A549 treated with dexamethasone at 1 μM for 4 hours (cell line): ENCODE measurements at places on chromosomes 2 and 18. TPM values are rescaled to one million over a fixed set of nuclear protein-coding genes. Genes with fewer than 3 reads are reported as not detected.

Gene RNF152
- 0.07 to 0.20 TPM (median 0.11 TPM) in 5 replicates for total RNA-seq

Gene STK25
- 81.1 to 126 TPM (median 115 TPM) in 5 replicates for total RNA-seq

Gene HOXD10
- 4.1 to 6.7 TPM (median 5.3 TPM) in 5 replicates for total RNA-seq

Gene XRCC5
- 182 to 208 TPM (median 194 TPM) in 5 replicates for total RNA-seq

Gene SCG2
- 1.0 to 1.5 TPM (median 1.2 TPM) in 5 replicates for total RNA-seq

Gene ALKAL2
- not detected in 5 replicates for total RNA-seq

Gene ASXL3
- not detected in 5 replicates for total RNA-seq

Gene ASPRV1
- total RNA-seq, result 0.18 to 0.44 TPM (median 0.30 TPM) in 5 replicates

Gene CLASP1
- 16.8 to 24.8 TPM (median 23.4 TPM) in 5 replicates for total RNA-seq

Gene C18orf54
- 2.1 to 3.6 TPM (median 2.9 TPM) in 5 replicates for total RNA-seq
